Activated naive CD4-positive, alpha-beta T cell treated with anti-CD3 and anti-CD28 coated beads for 36 hours (primary cell): ENCODE measurements at places on chromosomes 12 and 14. TPM values are rescaled to one million over a fixed set of nuclear protein-coding genes. Genes with fewer than 3 reads are reported as not detected.
A peak's percentile ranks its signal among the peaks of the same experiment; 100 is the strongest.

DNA sequence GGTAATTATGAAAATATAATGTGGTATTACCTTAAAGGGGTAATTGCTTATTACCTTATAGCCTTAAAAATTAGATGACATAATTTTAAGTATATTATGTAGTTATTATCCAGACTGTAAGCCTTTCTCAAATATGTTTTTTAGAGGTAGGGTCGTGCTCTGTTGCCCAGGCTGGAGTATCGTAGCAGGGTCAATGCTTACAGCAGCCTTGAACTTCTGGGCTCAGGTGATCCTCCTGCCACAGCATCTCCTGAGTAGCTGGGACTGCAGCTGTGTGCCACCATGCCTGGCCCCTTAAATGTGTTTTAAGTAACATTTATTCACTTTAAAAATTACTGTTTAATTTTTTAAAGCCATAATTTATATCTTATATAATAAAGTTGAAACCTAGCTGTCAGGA lies 10.4 kb downstream of the PRPF39 start:
- peaks cover 45% of the 10 kb centered on the region for H3K36me3 ChIP-seq
- no peak overlapping the region for H3K4me3 ChIP-seq
- H3K4me1 ChIP-seq: peaks cover 50% of the 10 kb centered on the region
- no peaks in the 10 kb centered on the region for H3K27me3 ChIP-seq
- DNase-seq: no peak
- no peak overlapping the region for H3K27ac ChIP-seq

- H3K4me3 ChIP-seq: peak overlapping the region; percentile 79
- H3K27me3 ChIP-seq: peaks cover 4% of the 10 kb centered on the region
- H3K27ac ChIP-seq: no peak overlapping the region
- no peaks in the 10 kb centered on the region for H3K36me3 ChIP-seq
- DNase-seq: peak; percentile 82
Measured at GRCh38 chr12:54215989-54216796, 27.4 kb upstream of the SMUG1 start.

DNA sequence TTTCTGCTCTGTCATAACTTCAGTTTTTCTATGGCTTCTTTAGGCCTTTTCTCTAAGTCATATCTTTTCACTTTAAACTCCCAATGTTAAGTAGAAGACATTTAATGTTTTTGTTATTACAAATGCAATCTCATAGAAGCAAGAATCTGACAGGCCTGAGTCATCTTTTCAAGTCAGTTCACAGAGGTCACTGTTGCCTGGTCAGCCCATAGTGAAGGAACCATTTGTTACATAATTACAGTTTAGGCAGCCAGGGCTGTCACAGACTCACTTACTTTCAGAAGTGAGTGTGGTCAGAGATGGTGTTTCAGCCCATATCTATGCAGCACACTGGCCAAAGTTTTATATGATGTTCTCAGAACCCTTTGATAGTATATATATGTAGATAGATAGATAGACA lies 46.5 kb downstream of the CCER1 start:
- peaks cover 7% of the 10 kb centered on the region for H3K27me3 ChIP-seq
- no peak overlapping the region for H3K4me3 ChIP-seq
- H3K27ac ChIP-seq: no peak overlapping the region
- H3K36me3 ChIP-seq: no peaks in the 10 kb centered on the region
- H3K4me1 ChIP-seq: no peaks in the 10 kb centered on the region
- no peak for DNase-seq

DNA sequence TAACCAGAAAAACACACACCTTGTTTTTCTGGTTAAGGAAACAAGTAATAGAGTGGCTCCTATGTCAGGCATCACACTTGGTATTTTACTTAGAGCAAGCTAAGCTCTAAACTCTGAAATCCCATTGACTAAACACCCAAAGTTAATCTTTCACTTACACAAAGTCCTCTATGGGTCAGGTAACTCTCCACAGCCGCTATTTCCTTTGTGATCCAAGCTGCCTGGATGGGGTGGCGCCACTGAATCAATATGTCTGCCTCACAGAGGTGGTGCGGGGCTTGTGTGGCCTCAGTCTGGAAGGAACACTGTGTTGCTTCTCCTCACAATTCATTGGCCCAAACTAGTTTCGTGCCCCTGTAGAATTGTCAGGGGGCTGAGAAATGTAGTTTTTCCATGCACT lies 160.0 kb upstream of the E2F7 start:
- no peaks in the 10 kb centered on the region for H3K36me3 ChIP-seq
- no peak for DNase-seq
- no peak overlapping the region for H3K27ac ChIP-seq

- peaks cover 93% of the 10 kb centered on the region for H3K4me1 ChIP-seq
- H3K27ac ChIP-seq: peak overlapping the region; percentile 38
- no peaks in the 10 kb centered on the region for H3K27me3 ChIP-seq
- peaks cover 44% of the 10 kb centered on the region for H3K36me3 ChIP-seq
- H3K4me3 ChIP-seq: no peak overlapping the region
- DNase-seq: no peak
Measured at GRCh38 chr14:69664865-69665526, 53.6 kb downstream of the SUSD6 start.

GRCh38 chr14:36818246-36818645 lies 156.6 kb downstream of the PAX9 start:
- H3K27ac ChIP-seq: no peak overlapping the region
- DNase-seq: no peak
- H3K36me3 ChIP-seq: no peaks in the 10 kb centered on the region
- no peaks in the 10 kb centered on the region for H3K4me1 ChIP-seq
- H3K27me3 ChIP-seq: no peaks in the 10 kb centered on the region
- H3K4me3 ChIP-seq: no peak overlapping the region

GRCh38 chr12:45789025-45789424 lies 59.5 kb downstream of the ARID2 start:
- no peak for DNase-seq
- no peaks in the 10 kb centered on the region for H3K27me3 ChIP-seq

DNA sequence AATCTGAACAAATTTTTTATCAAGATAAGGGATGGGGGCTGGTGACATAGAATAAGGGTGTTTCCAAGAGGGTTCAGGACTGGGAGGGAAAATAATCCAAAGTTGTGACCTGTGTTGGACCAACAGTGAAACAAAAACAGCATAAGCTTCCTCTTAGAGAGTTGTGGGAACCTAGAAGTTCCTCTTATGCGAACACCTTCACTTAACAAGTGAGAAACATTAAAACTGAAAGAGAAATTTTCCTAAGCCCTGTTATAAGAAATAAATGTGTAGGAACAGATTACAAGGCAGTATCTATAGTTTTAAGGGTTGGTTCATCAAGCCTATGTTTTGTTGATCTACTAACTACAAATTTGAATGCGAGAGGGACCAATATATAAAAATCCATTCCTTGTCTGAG lies 58.4 kb downstream of the LLPH start:
- no peaks in the 10 kb centered on the region for H3K36me3 ChIP-seq
- peaks cover 4% of the 10 kb centered on the region for H3K4me1 ChIP-seq

GRCh38 chr14:77738559-77739250 lies 22.3 kb downstream of the SNW1 start:
- no peak for DNase-seq
- no peak overlapping the region for H3K4me3 ChIP-seq
- H3K27ac ChIP-seq: no peak overlapping the region
- peaks cover 32% of the 10 kb centered on the region for H3K36me3 ChIP-seq
- H3K27me3 ChIP-seq: no peaks in the 10 kb centered on the region
- peaks cover 35% of the 10 kb centered on the region for H3K4me1 ChIP-seq

DNA sequence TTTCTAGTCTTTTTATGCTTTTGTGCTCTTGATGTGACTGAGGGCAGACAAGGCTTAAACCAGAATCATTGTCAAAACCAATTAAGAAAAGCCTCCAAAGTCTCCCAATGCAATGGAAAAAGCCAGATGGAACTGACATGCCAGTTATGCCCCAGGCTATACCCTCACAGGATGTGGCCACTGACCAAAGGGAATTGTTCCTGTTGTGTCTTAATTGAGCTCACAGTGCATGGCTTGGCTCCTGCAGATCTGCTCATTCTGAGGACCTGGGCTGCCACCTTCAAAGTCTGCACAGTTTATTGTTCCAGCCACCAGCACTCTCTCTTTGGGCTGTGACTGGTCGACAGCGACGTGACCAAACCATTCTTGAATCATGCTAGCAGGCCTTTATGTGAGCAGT lies 17.1 kb upstream of the BICD1 start:
- no peak overlapping the region for H3K4me3 ChIP-seq
- no peak overlapping the region for H3K27ac ChIP-seq
- no peaks in the 10 kb centered on the region for H3K4me1 ChIP-seq
- no peaks in the 10 kb centered on the region for H3K27me3 ChIP-seq

DNA sequence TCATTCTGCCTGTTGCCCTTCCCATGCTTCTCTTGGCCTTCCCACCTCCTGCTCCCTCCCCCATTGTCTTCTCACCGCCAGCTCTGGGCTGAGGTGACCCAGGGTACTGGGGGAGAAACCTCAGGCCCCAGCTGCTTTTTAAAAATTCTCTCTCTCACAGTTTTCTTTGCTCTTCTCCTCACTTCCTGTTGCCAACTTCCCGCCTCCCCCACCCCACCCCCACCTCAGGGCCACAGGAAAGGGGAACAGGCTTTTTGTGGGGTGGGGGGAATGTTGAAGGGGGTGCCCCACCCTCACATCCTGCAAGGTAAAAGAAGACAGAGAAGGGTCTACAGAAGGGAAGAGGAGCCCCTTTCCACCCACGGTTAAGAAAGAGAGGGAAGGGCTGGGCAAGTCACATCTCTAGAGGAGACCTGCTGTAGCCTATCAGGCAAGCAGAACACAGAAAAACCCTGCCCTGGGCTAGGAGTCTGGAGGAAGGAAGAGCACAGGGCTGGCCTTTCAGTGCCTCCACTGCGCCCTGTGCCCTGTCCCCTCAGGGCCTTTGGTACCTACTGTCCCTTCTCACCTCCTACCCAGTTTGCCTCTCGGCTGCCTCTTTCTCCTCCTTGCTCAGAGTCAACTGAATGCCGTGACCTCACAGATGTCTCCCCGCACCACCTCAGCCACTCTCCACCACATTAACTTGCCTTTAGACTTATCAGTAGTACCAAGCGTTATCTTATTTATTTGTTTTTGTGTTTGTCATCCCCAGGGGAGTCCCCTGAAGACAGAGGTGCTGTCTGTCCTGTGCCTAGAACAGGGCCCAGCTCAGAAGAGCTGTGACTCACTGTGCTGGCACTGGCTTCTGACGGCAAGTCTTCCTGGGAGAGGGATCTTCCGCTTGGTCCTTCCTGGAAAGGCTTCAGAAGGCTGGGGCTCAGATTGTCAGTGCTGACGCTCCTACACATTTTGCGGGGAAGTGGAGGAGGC lies 1.7 kb downstream of the ARHGAP9 start:
- H3K4me3 ChIP-seq: peak overlapping the region; percentile 84
- peak overlapping the region; percentile 99 for H3K27ac ChIP-seq
- peak; percentile 81 for DNase-seq
- no peaks in the 10 kb centered on the region for H3K27me3 ChIP-seq
- peaks cover 64% of the 10 kb centered on the region for H3K4me1 ChIP-seq

The MSI1 gene
- total RNA-seq: 0.27 TPM

The MYH6 gene
- not detected for total RNA-seq

The MBD6 gene
- 45.5 TPM for total RNA-seq

The TMPRSS12 gene
- not detected for total RNA-seq

The SCN8A gene
- 0.42 TPM for total RNA-seq
